Retina (tissue), 1 donor: ENCODE measurements at places on chromosomes 11 and 22.

GRCh38 chr11:131756479-131757110 lies 386.2 kb downstream of the NTM start:
- no peak for DNase-seq

- DNase-seq: no peak
These were observed 28.5 kb downstream of the RSPH14 start for GRCh38 chr22:23113067-23113846.

DNA sequence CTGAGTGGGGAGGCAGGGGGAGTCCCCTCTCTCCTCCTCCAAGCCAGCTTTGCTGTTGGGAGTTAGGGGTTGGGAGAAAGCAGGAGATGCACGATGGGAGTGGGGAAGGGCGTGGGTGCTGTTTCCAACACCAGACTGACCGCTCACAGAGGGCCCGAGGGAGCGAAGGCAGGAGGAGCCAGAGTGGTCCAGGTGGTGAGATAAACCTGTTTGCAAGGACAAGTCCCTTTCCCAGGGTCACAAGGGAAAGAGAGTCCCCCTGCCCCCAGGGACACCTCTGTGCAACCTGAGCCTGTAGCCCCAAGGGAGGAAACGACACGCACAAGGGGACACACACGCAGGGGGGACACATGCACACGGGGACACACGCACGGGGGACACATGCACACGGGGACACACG lies 42.2 kb downstream of the WNT11 start:
- DNase-seq: no peak

DNA sequence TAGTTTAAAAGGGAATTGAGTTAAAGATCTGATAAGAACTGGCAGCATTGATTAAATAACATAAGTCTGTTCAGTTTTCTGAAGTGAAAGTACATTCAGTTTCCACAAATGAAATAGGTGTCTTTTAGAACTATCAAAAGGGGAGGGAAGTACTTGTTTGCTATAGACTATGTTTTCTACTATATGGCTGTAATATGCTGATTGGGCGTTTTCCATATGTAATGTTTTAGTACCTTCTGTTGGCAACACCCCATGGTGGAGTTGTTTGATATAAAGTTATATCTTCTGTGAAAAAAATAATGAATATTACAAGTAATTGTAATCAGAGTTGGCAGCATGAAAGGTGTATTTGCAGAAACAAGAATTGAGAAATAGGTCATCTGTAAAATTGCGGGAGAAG lies 237.6 kb downstream of the JRKL start:
- DNase-seq: no peak

DNA sequence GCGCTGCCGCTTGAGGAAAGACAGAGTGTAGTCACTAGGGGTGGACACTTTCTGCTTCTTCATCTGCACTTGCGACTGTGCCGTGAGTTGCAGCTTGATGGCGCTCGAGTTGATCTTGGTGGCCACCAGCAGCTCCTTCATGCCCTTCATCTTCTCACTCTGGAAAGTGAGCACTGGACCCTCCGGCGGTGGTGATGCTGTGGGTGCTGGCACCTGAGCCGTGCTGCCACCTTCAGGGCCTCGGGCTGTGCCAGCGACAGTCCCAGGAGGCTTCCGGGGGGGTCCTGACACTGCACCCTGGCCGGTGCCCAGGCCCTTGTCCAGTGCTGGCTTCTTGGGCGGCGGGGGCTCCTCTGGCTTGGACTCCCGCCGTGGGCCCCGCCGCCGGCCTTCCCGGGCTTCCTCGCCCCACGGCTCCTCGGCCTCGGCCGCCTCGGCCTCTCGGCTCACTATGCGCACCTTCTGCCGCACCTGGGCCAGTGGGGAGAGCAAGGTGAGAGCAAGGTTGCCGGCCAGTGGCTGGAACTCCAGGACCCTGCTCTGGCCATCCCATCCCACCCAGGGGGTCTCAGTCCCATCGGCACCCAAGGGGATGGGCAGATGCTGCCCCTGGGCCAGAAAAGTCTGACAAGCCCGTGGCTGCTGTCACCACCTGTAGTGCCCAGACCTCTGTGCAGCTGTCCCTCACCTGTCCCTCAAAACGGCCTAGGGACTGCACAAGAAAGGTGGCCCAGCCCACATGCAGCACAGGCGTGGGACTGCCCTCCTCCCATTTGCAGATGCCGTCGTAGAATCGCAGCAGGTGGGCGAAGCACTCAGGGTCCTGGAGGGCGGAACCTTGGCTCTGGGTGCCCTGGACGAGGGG lies 1.6 kb upstream of the MAP4K2 start:
- no peak for DNase-seq

DNA sequence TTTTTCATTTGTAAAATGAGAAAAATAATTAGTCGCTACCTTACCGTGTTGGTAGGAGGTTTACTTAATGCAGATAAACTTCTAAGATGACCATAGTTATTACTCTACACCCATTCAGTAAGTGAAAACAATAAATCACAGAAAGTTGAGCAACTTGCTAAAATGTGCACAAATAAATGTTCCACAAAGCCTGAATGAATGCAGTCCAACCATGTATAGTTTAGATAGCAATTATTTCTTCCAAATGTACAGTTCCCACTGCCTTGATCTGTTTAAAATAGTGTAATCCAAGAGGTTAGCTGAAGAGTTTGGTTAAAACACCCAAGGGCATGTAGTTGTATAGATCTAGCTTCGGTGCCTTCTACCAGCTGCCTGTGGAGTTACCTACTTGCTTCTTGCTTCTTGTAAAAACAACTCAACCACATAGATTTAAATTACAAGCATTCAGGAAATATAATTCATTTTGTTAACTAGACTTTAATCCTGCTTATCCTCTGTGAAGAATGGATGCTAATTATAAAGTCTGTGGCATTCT lies 106.3 kb upstream of the CARD18 start:
- DNase-seq: no peak

GRCh38 chr11:126145954-126146353 lies 65.5 kb downstream of the RPUSD4 start:
- no peak for DNase-seq

GRCh38 chr11:36499315-36499714 lies 10.8 kb downstream of the TRAF6 start:
- no peak for DNase-seq

DNA sequence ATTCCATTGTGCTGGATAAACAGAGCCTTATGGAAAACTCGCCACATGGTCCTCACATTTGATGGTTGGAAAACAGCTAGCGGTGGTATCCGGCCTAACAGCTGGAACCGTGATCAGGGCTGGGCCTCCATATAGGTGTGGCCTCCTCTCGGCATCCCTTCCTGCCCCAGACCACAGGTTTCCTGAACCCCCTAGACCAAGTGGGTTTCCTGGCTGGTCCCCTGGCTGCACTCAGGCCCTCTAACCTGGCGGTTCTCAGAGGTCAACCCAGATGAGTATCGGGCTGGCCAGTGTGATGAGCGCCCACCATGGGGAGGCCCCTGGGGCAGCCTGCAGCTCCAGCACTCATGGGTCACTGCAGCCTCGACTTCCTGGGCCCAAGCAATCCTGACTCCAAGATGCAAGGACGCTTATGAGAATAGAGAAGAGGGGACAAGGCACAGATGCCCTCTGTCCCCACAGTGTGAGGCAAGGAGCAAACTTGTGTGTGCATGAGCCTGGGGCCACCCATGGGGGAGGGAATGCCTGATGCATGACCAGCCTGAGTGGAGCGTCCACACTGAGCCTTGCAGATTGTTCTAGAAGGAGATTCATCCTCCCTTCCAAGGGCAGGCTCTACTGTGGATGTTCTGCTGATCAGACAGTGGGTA lies 53.4 kb upstream of the WNT7B start:
- no peak for DNase-seq

GRCh38 chr11:75555079-75555811 lies 6.8 kb upstream of the SERPINH1 start:
- no peak for DNase-seq

GRCh38 chr11:22599458-22599857 lies 26.2 kb downstream of the FANCF start:
- DNase-seq: no peak

DNA sequence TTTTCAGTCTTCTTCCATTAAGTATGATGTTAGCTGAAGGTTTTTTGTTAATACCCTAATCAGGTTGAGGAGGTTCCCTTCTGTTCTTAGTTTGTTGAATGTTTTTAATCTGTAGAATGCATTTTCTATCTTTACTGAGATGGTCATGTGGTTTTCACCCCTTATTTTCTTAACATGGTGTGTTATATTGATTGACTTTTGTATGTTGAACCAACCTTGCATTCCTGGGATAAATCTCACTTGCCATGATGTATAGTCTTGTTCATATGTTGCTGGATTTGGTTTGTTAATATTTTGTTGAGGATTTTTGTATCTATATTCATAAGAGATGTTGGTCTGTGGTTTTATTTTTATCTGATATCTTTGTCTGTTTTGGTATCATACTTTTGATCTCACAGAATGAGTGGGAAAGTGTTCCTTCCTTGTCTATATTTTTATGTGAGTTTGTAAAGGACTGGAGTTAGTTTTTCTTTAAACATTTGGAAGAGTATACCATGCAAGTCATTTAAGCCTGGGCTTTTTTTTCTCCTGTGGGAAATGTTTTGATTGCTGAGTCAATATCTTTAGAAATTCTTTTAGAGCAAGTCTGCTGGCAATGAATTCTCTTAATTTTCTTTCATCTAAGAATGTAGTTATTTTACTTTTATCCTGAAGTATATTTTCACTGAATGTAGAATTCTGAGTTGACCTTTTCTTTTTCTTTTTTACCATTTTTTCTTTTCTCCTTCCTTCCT lies 5.5 kb upstream of the P4HA3 start:
- no peak for DNase-seq

DNA sequence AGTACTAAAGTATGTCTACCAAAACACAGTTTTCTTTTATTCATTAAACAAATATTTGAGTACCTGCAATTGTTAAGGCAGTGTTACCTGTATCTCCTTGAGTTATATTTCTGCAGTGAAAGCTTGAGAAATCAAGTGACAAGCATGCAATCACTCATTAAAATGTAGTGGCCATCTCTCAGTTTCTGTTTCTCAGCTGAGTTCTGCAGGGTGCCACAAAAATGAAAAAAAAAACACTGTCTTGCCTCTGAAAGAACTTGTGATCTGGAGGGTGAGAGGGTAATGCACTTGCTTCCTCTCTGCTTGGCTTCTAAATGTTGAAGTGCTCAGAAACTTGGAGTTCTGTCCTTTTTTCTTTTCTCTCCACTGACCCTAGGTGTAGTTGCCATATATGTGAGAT lies 6.8 kb downstream of the QSER1 start:
- DNase-seq: no peak

GRCh38 chr11:28110821-28111200 lies 2.6 kb downstream of the METTL15 start:
- DNase-seq: no peak

DNA sequence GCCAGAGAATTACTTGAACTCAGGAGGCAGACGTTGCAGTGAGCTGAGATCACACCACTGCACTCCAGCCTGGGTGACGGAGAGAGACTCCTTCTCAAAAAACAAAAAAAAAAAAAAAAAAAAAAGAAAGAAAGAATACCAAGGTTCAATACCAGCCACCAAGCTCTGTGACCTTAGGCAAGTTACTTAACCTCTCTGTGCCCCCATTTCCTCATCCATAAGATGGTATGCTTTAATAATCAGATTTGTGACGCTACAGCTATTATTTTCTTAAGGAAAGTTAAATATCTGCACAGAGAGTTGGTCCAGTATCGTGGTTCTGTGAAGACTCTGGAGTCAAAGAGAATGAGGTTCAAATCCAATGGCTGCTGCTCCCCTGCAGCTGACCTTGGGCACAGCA lies 57.3 kb upstream of the FADD start:
- DNase-seq: no peak

GRCh38 chr22:38832005-38832978 lies 11.5 kb downstream of the NPTXR start:
- DNase-seq: no peak

GRCh38 chr22:24142241-24142640 lies 39.0 kb upstream of the SUSD2 start:
- no peak for DNase-seq

GRCh38 chr11:45145379-45146071 lies 914 bp upstream of the PRDM11 start:
- DNase-seq: peak; percentile 83

- DNase-seq: no peak
These were observed 55.7 kb downstream of the MYH9 start for GRCh38 chr22:36331912-36332622.

- DNase-seq: peak; percentile 0
These were observed 6.1 kb upstream of the ASCL2 start for GRCh38 chr11:2276280-2277007.

- DNase-seq: no peak
These were observed 44.2 kb downstream of the PPFIA1 start for GRCh38 chr11:70314730-70315129.

GRCh38 chr22:17869285-17870096 lies 95.2 kb upstream of the BID start:
- DNase-seq: no peak

DNA sequence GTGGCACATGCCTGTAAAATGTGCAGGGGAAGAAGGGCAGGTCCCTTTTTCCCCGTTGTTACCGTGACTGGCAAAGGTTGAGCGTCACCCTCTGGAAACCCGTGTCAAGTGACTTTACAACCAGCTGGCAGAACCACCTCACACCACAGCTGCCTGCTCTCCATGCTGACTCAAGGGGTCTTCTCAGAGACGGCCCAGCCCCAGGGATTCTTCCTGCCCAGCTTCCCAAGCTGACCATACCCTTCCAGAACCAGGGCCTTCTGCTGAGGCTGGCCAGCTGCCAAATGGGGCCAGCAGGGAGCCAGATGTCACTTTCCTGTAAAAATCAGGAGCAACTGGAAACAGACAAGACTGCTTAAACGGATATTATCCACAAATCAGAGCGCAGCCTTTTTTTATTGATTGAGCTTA lies 6.3 kb downstream of the PC start:
- DNase-seq: peak; percentile 44

- no peak for DNase-seq
These were observed 55.1 kb downstream of the CEP164 start for GRCh38 chr11:117382746-117383145.

- no peak for DNase-seq
These were observed 1532.5 kb upstream of the RAG2 start for GRCh38 chr11:38130514-38130913.

- DNase-seq: no peak
These were observed 62.2 kb downstream of the COMMD9 start for GRCh38 chr11:36227044-36227443.

GRCh38 chr22:30665266-30665665 lies 2.4 kb downstream of the DUSP18 start:
- no peak for DNase-seq

DNA sequence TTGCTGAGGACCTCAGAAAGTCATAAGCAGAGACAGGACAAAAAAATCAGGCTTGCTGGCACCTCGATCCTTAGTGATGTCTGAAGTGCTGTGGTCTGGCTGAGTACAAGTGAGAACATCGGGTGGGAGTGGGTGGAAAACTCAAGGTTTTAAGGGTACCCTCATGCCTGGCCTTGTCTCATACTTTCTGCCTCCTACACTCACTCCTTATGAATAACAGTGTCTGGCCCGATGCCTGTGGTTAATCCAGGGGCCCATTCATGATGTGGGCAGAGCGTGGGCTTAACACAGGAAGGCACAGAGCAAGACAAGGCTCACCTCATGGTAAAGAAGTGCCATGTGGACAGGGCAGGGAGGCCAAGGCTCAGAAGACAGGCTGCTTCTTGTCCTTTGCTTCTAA lies 11.0 kb upstream of the UCP3 start:
- no peak for DNase-seq
